T-helper 1 cell (primary cell): ENCODE measurements at places on chromosomes 7 and 10.

DNA sequence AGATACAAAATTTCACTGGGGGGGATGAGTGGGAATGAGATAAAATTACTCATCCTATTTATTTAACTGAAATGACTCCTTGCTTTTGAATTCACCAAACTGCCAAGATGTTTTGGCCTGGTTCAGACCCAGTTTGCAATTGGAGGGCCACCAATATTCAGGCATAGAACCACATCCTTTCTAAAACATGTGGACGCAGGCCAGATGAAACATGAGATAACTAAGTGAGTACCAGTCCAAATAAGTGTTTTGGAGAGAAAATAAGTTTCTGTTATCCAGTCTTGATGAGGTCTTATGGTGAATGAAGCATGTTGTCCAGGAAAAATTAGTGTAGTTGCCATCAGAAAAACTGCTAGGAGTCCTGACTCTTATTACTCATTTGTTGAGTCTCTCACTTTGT, 36.3 kb upstream of the PDK4 start:
- no peak for DNase-seq

GRCh38 chr10:131901181-131901829, 497 bp downstream of the PPP2R2D start:
- DNase-seq, result peak; percentile 35

DNA sequence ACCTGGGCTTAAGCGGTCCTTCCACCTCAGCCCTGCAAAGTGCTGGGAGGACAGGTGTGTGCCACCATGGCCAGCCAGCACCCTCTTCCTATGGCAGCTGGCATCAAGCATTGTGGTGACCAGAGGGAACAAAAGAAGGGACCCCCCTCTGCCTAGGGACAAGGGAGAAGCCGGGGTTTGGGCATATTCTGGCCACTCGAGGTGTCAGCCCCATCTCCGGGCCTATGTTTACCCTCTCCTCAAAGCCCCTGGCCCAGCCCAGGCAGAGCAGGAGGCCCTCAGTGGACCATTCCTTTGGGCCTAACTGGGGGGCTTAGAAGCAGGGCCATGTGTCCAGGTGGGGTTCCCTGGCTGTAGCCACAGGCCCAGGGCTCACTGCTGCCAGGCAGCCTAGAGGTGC, 23.9 kb downstream of the VSIR start:
- no peak for DNase-seq

DNA sequence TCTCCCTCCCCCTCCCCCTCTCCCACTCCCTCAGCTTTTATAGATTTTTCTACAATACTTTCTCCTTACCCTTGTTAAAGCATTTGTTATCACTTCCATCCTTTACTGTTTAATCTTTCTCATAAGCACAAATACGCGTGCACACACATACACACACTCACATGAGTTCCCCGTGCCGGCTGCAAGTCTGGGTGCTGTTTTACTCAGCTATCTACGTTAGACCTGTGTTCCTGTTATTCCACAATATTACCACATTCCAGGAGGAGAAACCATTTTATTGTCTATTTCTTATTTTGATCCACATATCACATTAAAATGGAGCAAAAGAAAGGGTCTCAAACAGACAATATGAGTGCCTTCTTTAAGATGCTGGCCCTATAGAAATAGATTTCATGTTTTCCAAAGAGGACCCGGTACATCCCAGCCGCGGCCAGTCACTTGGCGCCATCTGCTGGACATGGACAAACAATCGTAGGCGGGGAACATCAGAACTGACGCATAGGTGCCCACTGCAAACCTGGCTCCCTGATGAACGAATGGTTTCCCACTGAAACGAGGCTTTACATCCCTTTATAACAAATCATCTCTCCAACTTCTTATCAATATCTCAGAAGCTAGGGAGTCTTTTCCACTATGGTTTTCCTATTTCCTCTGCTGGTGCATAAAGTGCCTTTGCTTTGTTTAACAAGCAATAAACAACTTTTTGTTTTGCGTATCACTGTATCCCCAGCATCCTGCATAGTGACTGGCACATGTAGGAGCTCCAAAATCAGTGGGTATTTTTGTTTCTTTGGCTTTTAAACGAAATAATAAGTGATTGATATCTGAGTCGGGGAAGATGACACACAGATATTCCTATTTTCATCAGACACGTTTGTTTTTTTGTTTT, 25.2 kb upstream of the OPTN start:
- peak; percentile 21 for DNase-seq

GRCh38 chr7:111089822-111090426, 1.0 kb upstream of the LRRN3 start:
- DNase-seq, result no peak

DNA sequence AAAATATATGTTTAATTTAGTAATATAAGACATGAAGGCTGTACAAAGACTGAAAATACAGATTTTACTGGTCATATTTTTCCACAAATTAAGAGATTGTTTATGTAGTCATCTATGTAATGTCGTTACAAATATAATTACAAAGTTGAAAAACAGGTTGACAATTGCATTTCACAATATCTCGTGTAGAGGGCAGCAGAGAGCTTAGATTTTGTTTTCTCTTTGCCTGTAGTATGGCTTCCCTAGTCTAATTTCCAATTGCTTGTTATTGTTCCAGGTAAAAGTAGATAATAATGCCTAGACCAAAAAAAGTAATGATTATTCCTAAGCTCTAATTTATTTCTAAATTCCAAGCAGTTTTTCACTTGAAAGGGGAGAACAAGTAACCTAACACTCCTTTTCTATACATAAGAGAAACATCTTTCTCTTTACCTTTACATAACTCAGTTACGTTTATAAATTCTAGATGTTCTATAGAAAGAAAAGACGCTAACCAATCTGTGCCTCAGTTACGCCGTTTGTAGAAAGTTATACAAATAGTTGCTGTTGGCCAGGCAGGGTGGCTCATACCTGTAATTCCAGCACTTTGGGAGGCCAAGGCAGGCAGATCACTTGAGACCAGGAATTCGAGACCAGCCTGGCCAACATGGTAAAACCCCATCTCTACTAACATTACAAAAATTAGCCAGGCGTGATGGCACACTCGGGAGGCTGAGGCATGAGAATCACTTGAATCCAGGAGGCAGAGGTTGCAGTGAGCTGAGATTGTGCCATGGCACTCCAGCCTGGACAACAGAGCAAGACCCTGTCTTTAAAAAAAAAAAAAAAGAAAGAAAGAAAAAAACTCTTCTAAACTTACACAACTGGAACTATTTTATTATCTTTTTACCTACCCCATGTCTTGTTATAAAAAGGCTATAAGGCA, 30.0 kb downstream of the NET1 start:
- DNase-seq, result no peak

GRCh38 chr10:12797471-12798262, 203.8 kb downstream of the CCDC3 start:
- DNase-seq, result no peak

DNA sequence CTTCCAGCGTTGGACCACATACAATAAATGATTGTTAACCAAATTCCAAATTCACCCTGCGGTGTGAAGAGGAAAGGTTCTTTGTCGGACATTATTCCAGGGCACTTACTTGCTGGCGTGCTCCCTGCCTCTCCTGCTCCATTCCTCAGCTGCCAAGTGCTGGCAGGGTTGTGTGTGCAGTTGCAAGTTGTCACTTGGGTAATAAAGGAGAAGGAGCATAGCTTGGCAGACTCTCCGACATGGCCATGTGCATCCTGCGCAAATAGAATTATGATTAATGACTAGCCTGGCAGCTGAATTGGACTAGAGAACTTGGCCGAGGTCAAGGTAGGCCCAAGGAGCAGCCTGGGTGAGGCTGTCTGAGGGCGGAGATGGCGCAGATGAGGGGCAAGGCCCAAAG, 92.3 kb upstream of the ELMO1 start:
- no peak for DNase-seq

- no peak for DNase-seq
These were observed 1.5 kb upstream of the JAZF1 start for GRCh38 chr7:28182071-28182471.
